ENCODE measurements at places on chromosomes 11 and 22. TPM values are rescaled to one million over a fixed set of nuclear protein-coding genes. Genes with fewer than 3 reads are reported as not detected.

The INPP5J gene
- total RNA-seq, result 0.34 TPM

The KRTAP5-7 gene
- total RNA-seq, result not detected

The OR10S1 gene
- not detected for total RNA-seq

The KCNJ4 gene
- not detected for total RNA-seq

The ARHGEF17 gene
- 8.4 TPM for total RNA-seq

The RBFOX2 gene
- 92.4 TPM for total RNA-seq

The KRTAP5-10 gene
- total RNA-seq, result not detected

The OR4C15 gene
- total RNA-seq, result not detected

The RFPL3 gene
- not detected for total RNA-seq

The PRR33 gene
- total RNA-seq, result not detected

The HORMAD2 gene
- not detected for total RNA-seq

The PTPN5 gene
- not detected for total RNA-seq

The CHRM1 gene
- not detected for total RNA-seq

Data from hair follicular keratinocyte (primary cell).